ENCODE measurements at places on chromosomes 12 and 14.

DNA sequence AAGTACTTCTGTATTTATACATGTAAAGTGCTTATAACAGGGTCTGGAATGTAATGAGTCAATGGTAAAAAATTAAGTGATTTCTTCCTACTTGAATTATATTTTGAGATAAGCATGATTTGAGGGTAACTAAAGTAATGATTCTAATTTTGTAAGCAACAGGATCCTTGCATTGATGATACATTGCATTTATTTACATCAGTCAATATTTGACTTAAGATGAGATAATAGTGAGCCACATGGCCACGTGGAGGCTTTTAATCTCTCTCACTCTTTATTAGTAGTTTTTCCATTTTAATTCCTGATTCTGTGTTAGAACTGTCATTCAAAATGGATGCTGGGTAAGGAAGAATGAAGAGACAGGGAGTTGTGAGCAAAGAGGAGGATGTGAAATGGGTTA, 298.1 kb upstream of the PRICKLE1 start:
- no peak overlapping the region for H3K27ac ChIP-seq
- no peak overlapping the region for H3K4me3 ChIP-seq
- no peaks in the 10 kb centered on the region for H3K4me1 ChIP-seq
- no peak for DNase-seq
- H3K27me3 ChIP-seq = no peaks in the 10 kb centered on the region

DNA sequence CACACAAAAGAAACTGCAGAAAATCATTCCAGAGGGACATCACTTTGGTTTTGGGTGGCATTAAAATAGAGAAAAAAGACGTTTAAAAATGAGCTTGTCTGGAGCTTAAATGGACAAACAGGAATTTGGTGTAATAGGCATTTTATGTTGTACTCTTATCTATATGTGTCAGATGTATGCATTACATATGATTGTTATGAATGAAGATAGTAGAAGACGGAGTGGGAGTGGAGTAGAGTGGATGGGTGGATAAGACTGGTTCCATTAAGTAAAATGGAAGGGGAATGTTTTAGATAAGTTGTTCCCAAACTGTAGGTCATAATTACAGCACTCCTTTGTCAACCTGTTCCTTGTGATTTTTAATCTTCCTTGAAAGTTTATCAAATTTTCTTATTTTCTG, 1.9 kb downstream of the CCDC91 start:
- H3K36me3 ChIP-seq = no peaks in the 10 kb centered on the region
- no peak overlapping the region for H3K4me3 ChIP-seq
- DNase-seq = no peak
- no peak overlapping the region for H3K27ac ChIP-seq
- peaks cover 11% of the 10 kb centered on the region for H3K4me1 ChIP-seq

- no peaks in the 10 kb centered on the region for H3K36me3 ChIP-seq
- H3K4me3 ChIP-seq = no peak overlapping the region
- no peaks in the 10 kb centered on the region for H3K4me1 ChIP-seq
- H3K27me3 ChIP-seq = no peaks in the 10 kb centered on the region
- no peak overlapping the region for H3K27ac ChIP-seq
Measured at GRCh38 chr12:6430124-6430989, 14.4 kb upstream of the CD27 start.

GRCh38 chr12:65818454-65819382, 5.6 kb upstream of the HMGA2 start:
- H3K27ac ChIP-seq = no peak overlapping the region
- DNase-seq = no peak
- 0 out of 2 replicates have a peak, but pooled peaks cover 2% of the 10 kb centered on the region for H3K4me1 ChIP-seq
- no peaks in the 10 kb centered on the region for H3K36me3 ChIP-seq
- H3K4me3 ChIP-seq = no peak overlapping the region

DNA sequence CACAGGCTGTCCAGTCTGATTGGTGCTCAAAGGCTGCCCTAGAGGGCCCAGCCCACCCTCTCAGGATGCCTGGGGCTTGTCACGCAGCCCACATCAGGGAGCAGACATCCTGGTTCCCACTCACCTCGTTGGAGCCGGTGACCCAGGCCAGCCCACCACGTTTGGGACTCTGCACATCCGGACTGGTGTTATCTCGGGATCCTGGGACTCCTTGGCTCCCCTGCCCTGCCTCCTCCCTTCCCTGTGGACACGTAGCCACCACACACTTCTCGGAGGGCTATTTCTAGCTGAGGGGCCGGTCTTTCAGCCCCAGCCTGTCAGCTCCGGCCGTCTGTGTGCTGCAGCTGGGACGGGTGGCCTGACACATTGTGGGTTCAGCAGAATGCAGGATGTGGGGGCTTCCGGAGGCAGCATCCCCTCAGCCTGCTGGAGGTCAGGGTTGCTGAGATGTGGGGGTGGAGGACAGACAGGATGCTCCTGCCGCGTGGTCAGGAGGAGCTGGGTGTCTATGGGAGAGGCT, 12.8 kb upstream of the FGF23 start:
- DNase-seq = no peak
- H3K4me1 ChIP-seq = no peaks in the 10 kb centered on the region
- no peaks in the 10 kb centered on the region for H3K27me3 ChIP-seq
- no peaks in the 10 kb centered on the region for H3K36me3 ChIP-seq
- no peak overlapping the region for H3K4me3 ChIP-seq
- no peak overlapping the region for H3K27ac ChIP-seq

DNA sequence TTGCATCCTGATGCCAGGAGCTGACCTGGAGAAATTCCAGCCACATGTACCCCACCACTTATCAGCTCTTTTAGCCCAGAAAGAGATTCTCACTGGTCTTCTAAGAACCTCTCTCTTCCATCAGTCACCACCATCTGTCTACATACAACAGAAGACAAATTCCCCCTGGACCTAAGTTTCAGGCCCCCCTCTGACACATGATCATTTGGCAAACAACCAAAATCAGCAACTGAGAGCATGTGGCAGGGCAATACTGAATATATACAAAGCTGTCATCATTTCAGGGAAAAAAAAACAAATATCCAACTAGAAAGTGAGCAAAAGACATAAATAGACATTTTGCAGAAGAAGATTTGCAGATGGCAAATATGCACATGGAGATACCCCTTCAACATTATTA, 180.2 kb downstream of the FOXN3 start:
- no peaks in the 10 kb centered on the region for H3K36me3 ChIP-seq
- no peak overlapping the region for H3K4me3 ChIP-seq
- DNase-seq = no peak
- H3K27ac ChIP-seq = no peak overlapping the region
- no peaks in the 10 kb centered on the region for H3K27me3 ChIP-seq

GRCh38 chr14:91333650-91334039, 84.0 kb downstream of the CCDC88C start:
- no peak overlapping the region for H3K4me3 ChIP-seq
- H3K36me3 ChIP-seq = no peaks in the 10 kb centered on the region
- DNase-seq = peak; percentile 76
- H3K27ac ChIP-seq = peak overlapping the region; percentile 85

- no peaks in the 10 kb centered on the region for H3K36me3 ChIP-seq
- peaks cover 6% of the 10 kb centered on the region for H3K27me3 ChIP-seq
- H3K4me3 ChIP-seq = no peak overlapping the region
- no peak overlapping the region for H3K27ac ChIP-seq
- DNase-seq = no peak
Measured at GRCh38 chr12:53048780-53049401, 974 bp upstream of the TNS2 start.

DNA sequence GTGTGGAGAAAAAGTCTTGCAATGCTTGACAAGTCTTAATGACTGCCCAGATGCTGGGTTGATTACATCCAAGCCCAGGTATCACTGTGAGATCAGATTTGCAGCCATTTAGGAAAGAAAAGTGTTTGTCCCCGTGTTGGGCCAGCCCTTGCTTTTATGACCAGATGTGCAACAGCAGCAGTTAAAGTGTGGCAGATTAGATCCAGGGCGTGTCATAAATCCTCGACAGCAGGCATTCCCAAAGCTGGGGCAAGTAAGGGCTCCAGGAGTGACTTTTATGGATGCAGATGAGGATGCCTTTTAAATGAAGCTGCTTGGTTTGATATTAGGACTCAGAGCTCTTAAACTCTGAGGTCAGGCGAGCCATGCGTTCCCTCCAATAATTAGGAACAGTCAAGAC, 1.7 kb downstream of the SMOC1 start:
- no peaks in the 10 kb centered on the region for H3K27me3 ChIP-seq
- H3K27ac ChIP-seq = no peak overlapping the region
- H3K4me1 ChIP-seq = no peaks in the 10 kb centered on the region
- no peaks in the 10 kb centered on the region for H3K36me3 ChIP-seq
- DNase-seq = no peak
- peak overlapping the region; percentile 72 for H3K4me3 ChIP-seq

- H3K4me3 ChIP-seq = no peak overlapping the region
- H3K27me3 ChIP-seq = no peaks in the 10 kb centered on the region
- no peak overlapping the region for H3K27ac ChIP-seq
- peak; percentile 61 for DNase-seq
Measured at GRCh38 chr14:27890259-27890658, 876.3 kb upstream of the FOXG1 start.

DNA sequence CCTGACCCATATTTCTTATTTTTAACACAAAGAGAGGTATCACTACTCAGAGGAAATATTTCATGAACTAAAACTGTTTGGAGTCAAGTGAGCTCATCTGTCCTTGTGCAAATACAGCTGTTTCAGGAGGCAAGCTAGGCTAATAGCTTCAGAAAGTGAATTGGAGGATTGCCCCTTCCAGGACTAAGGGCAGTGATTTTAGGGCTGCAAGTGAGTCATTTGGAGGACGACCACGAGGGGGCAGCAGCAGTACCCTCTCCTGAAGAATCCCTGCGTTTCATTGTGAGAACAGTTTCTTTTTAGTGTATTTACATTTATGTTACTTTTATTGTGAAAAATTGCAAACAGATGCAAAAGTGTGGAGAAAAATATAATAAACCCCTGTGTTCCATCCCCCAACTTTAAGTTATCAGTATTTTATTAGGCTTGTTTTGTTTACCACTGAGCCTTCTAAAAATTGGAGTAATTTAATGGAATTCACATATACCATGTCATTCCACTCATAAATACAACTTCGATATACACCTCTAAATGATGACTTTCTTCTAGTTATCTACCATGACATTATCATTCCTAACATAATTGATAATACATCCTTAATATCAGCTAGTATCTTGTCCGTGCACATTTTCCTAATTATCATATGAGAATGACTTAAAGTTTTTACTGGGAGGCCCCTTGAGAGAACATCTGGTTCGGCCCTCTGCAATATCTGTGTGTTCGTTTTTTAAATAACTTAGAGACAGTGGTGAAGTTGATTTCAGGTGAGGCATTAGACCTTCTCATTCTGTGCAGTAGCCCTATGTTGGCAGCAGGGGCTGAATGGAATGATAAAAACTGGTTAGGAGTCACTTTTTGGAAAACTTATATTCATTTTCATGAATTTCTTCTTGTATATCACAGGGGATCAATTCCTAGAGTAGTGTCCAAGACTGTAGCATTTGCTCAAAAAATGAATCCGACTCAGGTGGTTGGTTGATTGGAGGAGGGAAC, 13.7 kb downstream of the FOXJ2 start:
- DNase-seq = peak; percentile 70
- H3K4me1 ChIP-seq = peaks cover 6% of the 10 kb centered on the region
- H3K36me3 ChIP-seq = peaks cover 5% of the 10 kb centered on the region
- H3K27me3 ChIP-seq = no peaks in the 10 kb centered on the region
- H3K4me3 ChIP-seq = no peak overlapping the region
- H3K27ac ChIP-seq = no peak overlapping the region

DNA sequence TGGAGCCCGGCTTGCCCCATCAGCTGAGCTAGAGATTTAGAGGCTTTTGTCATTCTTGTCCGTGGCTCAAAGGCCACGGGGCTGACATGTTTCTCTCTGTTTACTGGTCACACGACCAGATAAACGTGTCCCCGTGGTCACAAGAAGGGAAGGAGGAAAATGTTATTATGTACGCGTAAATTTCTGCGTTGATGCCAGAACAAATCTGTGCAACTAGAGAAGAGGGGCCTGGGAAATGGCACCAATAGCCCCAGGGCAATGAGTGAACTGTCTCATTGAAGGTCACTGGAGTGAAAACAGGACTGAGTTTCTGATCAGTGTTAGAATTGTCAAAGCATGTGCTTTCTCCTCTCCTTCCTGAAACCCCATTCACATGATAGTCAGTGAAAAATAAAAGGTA, 25.3 kb downstream of the OAS2 start:
- H3K36me3 ChIP-seq = no peaks in the 10 kb centered on the region
- DNase-seq = no peak
- H3K4me1 ChIP-seq = peaks cover 4% of the 10 kb centered on the region
- H3K27ac ChIP-seq = no peak overlapping the region

DNA sequence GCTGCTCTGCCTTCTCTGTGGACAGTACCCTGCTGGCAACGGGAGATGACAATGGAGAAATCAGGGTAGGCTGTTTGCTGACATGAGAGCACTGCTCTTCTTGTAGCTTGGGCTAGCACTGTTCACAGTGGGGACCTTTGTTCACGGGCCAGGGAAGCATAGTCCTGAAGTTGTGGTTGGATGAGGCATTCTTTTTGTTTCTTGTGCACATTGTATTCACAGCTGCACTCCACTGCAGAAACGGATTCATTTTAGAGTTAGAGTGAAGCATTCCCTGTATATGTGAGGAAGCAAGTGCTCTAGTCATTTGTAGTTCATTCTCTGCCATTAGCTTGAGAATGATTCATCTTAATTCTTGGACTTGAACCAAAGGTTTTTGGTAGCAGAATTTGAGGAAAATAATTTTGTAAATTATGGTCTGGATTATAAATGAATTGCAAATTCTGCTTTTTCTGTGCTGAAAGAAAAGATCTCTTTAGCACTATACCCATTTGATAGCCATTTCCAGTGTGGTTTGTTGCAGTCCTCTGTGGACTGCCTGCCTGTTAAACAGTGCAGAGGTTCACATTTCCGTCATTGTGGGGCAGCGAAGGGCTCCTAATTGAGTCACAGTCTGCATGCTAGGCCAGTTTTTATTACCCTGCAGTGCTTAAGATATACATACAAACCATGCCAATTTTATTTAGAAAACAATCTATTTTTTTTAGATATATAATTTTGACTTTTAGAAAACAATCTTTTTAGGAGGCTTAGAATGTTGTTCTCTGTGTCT, 80.6 kb downstream of the APAF1 start:
- no peak overlapping the region for H3K27ac ChIP-seq
- no peak overlapping the region for H3K4me3 ChIP-seq
- H3K4me1 ChIP-seq = no peaks in the 10 kb centered on the region
- peak; percentile 52 for DNase-seq
- H3K36me3 ChIP-seq = no peaks in the 10 kb centered on the region

GRCh38 chr14:68231898-68232297, 412.3 kb downstream of the RAD51B start:
- no peak for DNase-seq
- no peak overlapping the region for H3K4me3 ChIP-seq
- H3K36me3 ChIP-seq = no peaks in the 10 kb centered on the region
- H3K4me1 ChIP-seq = peaks cover 7% of the 10 kb centered on the region

- no peak for DNase-seq
- 0 out of 2 replicates have a peak, but pooled peaks cover 2% of the 10 kb centered on the region for H3K4me1 ChIP-seq
- H3K36me3 ChIP-seq = no peaks in the 10 kb centered on the region
- no peaks in the 10 kb centered on the region for H3K27me3 ChIP-seq
- no peak overlapping the region for H3K27ac ChIP-seq
Measured at GRCh38 chr12:24356240-24356804, 406.9 kb upstream of the SOX5 start.
